Stimulated activated CD4-positive, alpha-beta T cell treated with anti-CD3 and anti-CD28 coated beads, Interleukin-4, amount 100 ng/mL, for 48 hours (primary cell): ENCODE measurements at places on chromosomes 13 and 19.

DNA sequence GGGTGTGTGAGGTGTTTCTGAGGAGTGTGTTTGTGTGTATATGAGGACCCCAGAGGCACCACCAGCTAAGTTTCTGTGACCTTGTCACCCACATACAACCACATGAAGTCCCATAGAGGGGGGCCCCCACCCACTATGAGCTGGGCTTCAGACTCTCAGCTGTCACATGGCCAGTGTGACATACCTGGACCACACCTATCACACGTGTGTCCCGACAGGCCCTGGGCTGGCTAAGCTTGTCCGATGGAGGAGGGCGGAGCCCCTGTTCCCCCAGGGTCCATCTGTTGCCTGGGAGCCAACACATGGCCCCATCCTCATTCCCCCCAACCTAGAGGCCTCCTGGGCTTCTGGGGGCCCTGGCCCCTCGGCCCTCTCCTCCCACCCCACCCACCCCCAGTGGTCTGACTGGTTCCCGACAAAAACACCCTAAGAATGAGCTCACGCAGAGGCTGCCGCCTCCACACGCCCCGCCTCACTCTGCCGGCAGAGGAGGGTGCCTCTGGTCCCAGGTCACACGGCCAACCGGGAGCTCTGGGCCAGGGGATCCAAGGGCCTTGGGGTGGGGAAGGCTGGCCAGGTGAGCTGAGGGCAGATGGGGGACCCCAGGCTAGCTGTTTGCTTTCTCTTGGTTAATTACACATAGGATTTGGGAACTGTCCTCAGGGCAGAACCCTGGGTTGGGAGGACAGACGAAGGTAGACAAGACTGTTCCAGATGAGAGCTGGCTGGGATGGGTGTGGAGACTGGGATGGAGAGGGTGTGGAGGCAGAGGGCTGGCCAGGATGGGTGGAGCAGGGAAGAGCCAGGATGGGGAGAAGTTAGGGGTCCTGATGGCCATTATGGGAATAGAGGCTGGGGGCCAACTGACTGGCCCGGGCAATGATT lies 4.3 kb downstream of the KLC3 start:
- no peak for DNase-seq

DNA sequence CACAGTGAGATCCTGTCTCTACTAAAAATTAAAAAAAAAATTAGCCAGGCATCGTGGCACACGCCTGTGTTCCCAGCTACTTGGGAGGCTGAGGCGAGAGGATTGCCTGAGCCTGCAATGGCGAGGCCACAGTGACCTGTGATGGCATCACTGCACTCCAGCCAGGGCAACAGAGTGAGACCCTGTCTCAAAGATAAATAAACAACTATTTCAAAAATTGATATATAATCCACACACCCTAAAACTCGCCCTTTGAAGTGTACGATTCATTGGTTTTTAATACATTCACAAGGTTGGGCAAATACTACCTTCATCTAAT lies 12.1 kb upstream of the TICAM1 start:
- DNase-seq = no peak

- DNase-seq = no peak
Measured at GRCh38 chr13:72586518-72586917, 140.9 kb downstream of the MZT1 start.

GRCh38 chr13:38167164-38167822 lies 182.4 kb upstream of the UFM1 start:
- DNase-seq = no peak

DNA sequence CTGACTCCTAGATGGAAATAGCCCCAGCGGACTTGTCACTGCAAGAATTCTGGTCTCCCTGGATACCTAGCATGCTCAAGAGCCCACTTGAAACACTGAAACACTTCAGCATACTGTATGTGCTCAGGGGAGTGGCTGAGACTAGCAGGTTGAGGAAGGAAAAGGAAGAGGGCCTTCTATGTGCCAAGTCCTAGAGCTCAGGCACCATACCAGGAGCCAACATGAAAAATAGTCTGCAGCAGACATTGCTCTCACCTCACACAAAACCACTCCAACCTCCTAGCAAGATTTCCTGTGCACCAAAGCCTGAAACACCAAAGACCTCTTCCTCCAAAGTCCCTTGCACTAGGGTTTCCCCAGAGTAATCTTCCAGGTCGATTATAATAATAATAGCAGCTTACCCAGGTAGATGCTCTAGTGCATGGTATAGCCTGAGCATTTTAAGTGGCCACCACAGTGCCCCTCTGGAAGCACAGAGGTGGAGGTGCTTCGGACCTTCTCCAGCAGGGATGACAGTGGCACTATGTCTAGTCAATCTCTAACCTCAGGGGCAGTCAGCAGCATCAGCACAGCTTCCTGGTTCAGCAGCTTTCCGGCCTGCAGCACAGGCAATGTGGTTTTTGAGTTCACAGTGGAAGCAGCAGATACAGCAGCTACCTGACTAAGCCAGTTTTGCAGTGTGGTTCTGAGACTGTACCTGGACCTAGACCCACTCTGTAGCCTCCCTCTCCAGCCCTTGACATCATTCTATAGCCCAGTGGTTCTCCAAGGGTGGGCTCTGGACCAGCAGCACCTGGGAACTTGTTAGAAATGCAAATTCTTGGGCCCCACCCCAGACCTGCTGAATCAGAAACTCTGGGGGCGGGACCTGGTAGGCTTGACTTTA lies 45.6 kb upstream of the UBE2L5 start:
- peak; percentile 44 for DNase-seq

DNA sequence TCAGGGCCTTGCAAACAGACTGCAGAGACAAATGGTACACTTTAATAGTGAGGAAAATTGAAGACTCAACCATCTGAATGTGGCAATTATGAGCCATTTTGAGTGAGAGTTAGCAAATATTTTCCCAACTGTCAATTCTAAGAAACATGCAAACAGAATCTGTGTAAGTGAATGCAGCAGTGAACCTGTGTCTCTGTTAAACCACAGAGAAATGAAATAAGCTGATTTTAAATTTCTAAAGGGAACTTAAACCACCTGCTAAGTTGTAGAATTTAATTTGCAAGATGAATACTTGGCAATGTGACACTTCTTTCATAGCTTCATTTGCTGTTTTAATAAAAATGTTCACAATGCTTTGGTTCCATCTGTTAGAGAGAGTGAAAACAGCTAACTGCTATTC lies 42.0 kb upstream of the TDRD3 start:
- no peak for DNase-seq

DNA sequence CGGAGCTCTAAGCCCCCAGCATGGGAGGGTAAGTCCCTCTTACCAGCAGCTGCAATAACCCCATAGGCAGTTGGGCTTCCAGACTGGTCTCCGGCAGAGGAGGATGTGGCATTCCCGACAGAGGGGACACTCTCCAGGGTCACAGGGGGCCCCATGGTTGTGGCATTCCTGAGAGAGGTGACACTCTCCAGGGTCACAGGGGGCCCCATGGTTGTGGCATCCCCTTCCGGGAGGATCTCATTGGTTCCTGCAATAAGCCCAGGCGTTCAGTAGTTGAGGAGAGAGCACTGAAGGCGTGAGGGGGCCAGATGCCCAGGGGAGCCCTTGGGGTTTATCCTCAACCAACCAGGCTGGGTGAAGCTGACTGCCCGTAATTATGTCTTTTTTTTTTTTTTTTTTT lies 5.4 kb downstream of the CD320 start:
- no peak for DNase-seq

DNA sequence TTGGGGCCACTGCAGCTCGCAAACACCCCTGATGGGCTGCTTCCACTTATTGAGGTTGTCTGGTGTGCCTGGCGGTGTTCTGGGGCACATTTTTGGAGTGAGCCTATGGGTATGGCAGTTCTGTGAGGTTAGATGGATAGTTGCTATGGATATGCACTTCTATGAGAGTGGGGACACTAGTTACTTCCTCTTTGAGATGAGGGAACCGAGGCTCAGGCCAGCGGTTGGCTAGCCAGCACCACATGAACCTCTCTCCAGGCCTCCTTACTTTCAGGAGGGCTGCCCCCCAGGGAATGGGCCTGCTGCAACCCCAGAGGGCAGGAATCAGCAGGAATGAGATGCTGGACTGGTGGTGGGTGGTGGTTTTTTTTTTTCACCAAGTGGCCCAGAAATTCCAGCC lies 13.5 kb upstream of the PRR19 start:
- no peak for DNase-seq

- no peak for DNase-seq
Measured at GRCh38 chr13:113635709-113636108, 22.3 kb downstream of the ATP4B start.

- DNase-seq = no peak
Measured at GRCh38 chr13:43852923-43853404, 26.6 kb downstream of the CCDC122 start.

DNA sequence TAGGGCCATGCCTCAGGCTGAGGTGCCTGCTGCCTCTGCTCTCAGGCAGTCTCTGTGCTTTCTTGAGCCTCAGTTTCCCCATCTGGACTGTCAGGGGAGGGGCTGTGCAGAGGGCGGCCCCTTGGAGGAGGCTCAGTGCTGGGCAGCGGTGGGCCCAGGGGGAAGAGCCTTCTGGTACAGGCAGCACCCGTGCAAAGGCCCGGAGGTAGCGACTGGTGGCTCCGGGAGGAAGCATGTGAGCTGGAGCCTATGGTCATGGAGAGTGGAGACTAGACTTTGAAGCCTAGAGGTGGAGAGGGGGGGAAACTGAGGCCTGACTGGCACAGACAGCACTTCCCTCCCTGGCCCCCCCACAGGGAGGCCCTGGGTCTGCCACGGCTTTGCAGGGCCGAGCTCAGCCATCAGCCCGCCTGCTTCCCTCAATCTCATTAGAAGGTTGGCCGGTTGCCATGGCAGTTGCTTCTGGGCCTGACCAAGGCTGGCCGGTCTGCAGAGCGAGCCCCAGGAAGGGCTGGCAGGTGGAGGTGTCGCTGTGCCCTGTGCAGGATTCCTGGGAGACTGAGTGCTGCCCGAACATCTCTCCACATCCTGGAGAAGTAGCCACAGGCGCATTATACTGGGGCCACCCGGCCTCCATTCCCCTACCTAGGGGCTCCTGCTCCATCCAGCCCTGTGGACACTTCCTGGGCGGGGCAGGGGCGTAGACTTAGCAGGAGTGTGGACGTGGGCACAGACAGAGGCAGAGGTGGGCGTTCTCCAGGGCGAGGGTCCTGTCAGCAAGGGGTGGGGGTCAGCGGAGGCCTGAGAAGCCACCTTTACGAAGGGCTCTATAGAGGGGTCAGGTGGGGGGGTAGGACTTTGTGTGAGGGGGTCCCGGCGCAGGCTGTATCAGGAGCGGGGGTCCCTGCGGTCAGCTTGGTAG lies 53.2 kb downstream of the CRTC1 start:
- no peak for DNase-seq

- no peak for DNase-seq
Measured at GRCh38 chr19:38709671-38710415, 34.4 kb downstream of the CAPN12 start.

DNA sequence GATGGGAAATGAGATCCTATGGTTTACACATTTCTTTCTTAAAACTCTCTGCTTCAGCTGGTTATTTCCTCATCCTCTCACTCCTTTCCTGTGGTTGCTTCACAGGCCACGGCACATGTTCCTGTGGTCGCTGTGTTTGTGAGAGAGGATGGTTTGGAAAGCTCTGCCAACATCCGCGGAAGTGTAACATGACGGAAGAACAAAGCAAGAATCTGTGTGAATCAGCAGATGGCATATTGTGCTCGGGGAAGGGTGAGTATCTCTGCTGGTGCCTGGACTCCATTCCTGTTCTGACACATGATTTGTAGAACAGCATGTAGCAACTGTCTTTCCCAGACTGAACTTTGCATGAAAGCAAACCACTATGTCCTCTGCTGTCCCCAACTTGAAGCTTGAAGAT lies 254.2 kb downstream of the ITGBL1 start:
- DNase-seq = no peak

GRCh38 chr19:23098988-23099387 lies 17.8 kb upstream of the ZNF730 start:
- DNase-seq = no peak

DNA sequence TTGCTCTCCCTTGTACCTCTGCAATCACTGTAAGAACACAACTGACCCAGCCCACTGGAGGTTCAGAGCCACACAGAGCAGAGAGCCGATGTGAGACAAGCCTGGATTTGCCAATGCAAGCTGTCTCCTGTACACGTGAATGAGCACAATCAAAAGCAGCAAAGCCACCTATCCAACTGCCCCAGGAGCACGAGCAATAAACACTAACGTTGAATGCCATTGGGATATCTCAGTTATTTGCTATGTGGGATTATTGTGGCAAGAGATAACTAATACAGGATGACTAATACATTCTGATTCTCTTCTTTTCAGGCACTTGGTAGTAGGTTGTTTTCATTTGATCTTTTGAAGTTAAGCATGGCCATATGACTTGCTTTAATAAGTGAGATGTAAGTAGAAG lies 85.2 kb upstream of the FAM216B start:
- no peak for DNase-seq

GRCh38 chr13:91346850-91347201 lies 661 bp upstream of the MIR17HG start:
- peak; percentile 28 for DNase-seq

DNA sequence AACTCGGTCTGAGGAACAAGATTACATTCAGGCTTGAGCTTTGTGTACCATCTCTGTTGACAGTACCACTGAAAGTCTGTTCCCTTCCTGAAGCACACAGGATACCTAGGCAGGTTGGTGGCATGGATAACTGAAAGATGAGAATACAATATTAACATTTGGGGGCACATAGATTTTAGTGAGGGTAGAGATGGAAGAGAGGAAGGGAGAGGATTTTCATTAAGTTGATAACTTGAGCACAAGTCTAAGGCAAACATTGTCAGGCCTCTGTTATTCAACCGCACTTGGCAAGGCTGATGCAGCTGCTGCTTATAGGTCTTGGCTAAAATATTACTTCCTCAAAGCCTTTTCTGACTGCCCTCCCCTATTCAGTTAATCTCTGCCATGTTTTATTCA lies 10.9 kb downstream of the MIR17HG start:
- DNase-seq = no peak

- DNase-seq = no peak
Measured at GRCh38 chr13:46571189-46571908, 18.4 kb downstream of the LRCH1 start.

GRCh38 chr19:46773018-46773399 lies 15.4 kb downstream of the SLC1A5 start:
- no peak for DNase-seq

DNA sequence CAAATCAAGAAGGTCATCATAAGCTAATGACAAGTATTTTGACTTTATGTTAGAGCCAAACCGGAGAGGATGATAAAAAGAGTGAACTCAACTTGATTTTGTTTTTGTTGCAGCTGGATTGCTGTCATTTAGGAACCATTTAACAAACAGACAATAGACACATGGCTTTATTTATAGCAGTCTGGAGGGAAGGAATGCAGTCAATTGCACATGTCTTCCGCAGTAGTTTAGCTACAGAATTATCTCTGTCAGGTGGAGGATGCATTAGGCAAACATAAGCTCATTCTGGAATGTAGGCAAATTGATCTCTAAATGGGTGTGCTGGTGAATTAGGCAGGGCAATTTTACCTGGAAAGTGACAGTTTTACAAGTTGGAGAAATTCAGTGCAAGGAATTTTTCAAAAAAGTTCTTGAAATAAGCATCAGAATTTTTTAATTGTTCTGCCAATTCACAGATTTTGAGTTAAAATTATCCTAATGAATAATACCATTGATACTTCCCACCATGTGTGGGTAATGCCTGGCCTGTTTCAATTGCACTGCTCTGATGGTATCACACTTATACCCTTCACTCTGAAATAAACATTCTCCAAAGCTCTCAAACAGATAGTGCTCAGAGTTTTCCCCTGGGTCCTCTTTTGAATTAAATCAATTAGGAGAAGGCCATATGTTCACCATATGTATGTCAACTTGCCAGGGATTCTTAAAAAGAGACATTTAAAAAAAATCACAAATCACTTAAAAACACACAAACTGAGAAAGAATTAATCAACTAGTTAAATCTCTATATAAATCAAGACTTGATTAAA lies 318.3 kb downstream of the NDFIP2 start:
- DNase-seq = no peak
